ENCODE measurements at places on chromosomes 11 and 22.

GRCh38 chr11:14502039-14502438 is 2.4 kb upstream of the COPB1 start:
- DNase-seq, result no peak

DNA sequence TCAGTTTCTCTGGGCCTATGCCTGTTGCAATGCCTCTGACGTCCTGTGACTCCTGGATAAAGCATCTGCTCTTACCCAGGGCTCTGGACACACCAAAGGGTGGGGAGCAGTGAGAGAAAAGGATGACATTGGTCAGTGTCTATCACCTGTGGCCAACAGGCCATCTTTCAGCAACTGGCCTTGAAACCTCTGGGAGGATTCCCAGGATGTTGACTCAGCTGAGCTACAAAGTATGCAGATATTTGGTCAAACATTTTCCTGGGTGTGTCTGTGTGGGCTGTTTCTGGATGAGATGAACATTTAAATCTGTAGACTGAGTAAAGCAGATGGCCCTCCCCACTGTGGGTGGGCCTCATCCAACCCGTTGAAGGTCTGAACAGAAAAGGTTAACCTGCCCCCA is 149.9 kb downstream of the SPATA19 start:
- DNase-seq, result no peak

DNA sequence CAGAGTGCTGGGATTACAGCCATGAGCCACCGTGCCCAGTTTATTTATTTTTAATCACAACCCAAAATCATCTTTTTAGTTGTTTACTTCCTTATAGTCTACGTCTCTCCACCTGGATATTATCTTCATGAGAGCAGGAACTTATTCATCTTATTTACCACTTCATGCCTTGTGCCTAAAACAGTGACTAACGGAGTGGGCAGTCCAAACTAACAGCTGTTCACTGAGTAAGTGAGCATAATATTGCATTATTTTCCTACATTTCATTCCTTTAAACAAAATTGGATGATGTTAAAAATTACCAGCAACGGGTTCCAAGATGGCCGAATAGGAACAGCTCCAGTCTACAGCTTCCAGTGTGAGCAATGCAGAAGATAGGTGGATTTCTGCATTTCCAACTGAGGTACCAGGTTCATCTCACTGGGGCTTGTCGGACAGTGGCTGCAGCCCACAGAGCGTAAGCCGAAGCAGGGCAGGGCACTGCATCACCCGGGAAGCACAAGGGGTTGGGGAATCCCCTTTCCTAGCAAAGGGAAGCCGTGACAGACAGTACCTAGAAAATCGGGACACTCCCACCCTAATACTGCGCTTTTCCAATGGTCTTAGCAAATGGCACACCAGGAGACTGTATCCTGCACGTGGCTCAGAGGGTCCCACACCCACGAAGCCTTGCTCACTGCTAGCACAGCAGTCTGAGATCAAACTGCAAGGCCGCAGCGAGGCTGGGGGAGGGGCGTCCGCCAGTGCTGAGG is 14.1 kb downstream of the TMEM123 start:
- no peak for DNase-seq

DNA sequence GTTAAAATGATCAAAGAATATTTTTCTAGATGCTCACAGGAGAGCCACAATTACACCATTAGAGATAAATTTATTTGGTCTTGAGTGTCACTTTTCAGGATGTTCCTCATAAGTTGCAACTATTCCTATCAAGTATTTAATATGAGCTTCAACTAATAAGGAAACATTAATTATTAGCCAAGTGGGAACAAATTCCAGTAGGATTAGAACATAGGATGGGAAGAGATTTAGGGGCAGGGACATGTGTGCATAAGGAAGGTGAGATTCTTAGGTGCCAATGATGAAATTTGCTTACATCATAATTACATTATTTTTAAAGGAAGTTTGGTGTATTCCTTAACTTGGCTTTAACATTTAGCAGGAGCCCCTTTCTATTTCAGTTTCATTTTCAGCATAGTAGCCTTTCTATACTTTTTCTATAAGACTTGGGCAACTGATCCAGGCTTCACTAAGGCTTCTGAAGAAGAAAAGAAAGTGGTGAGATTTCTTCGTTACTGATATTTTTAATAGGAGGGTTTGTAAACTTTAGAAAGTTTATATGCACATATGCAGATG is 38.8 kb downstream of the CSRP3 start:
- DNase-seq, result no peak

GRCh38 chr11:65357856-65358356 is 3.4 kb downstream of the TIGD3 start:
- DNase-seq, result no peak

DNA sequence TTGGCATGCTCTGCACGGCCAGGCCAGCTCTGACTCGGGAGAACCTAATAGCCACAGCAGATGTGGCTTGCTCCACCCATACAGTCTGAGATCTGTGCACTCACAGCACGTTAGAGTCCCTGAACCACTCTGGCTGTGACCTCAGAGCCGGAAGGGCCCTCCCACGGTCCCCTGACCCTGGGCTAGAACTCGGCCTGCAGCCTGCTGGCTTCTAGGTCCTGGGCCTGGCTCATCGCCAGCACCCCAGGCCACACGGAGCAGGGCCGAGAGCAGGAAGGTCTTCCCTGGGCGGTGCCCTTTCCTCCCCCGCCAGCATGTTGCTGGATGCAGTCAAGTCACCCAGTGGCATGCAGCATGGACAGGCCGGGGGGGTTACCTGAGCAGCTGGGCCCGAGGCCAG is 35.3 kb upstream of the TTLL12 start:
- DNase-seq, result peak; percentile 67

DNA sequence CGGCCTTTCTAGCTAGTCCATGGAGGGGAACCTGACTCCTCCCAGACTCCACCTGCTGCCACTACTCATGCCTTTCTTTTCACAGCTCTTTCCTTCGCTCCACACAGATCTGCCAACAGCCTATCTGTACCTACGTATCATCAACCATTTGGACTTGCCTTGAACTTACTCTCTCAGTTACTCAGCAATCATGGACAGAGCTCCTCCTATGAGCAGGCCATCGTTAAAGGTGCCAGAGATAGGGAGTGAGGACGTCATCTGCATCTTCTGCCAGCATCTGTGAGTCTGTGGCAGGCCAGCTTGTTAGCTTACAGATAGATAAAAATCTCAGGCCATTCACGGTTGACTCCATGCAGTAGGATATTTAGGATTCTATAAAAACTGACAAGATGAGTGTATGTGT is 162.9 kb upstream of the ZBED5 start:
- DNase-seq, result no peak

- no peak for DNase-seq
Measured at GRCh38 chr11:72295471-72295870, 51.5 kb upstream of the PHOX2A start.

DNA sequence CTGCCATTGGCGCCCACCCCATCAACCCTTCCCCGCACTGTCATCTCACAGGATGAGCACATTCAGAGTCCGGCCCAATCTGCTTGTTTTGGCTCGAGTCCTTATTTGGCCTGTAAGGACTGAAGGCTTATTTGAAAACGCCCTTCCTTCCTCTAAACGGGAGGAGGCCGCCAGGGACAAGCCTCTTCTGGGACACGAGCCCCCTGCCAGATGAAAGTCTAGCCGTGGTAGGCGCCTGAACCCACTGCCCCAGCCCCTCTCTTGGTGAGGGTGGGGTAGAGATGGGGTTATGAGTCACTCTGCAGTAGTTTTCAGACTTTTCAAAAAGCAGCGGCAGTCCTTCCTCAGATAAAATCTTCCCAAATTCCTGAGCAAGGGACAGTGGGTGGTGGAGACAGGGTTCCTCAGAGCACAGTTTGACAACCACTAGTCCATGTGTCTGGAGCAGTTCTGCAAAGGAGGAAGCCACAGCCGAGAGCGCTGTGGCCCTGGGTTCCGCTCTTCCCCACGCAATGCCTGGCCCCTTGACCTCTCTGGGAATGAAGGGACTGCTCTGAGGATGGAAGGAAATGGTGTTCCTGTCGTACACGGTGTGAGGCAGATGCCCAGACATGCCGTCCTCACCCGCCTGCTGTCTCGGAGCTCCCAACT is 57.0 kb downstream of the MYH9 start:
- DNase-seq, result peak; percentile 96

GRCh38 chr11:92702037-92702804 is 267.2 kb upstream of the MTNR1B start:
- DNase-seq, result no peak

- no peak for DNase-seq
Measured at GRCh38 chr22:22070371-22070824, 87.8 kb upstream of the TOP3B start.

DNA sequence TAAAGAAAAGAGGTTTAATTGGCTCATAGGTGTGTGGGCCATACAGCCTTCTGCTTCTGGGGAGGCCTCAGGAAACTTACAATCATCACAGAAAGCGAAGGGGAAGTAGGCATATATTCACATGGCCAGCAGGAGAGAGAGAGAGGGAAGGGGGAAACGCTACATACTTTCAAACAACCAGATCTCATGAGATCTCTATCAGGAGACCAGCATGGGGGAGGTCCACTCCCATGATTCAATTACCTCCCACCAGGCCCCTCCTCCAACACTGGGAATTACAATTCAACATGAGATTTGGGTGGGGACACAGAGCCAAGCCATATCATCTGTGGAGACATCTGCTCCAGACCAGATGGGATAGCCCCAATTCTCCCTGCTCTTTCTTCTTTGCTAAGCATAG is 866.0 kb downstream of the BRD1 start:
- no peak for DNase-seq

DNA sequence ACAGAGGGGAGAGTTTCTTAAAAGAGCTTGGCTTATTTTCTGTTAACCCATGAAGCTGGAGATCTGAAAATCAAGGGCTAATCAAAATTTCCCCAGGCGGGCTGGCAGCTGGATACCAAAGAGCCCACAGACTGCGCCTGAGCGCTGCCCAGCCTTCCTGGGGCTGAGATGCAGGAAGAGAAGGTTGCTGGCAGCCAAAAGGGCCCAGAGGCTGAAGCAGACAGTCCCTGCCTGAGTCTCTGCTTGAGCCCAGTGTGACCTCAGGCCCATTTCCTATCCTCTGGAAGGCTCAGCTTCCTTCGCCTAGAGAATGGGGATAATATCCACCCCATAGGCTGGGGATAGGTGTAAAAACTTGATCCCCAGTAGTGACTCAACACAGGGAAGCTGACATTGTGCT is 49.1 kb downstream of the ARRB1 start:
- no peak for DNase-seq

DNA sequence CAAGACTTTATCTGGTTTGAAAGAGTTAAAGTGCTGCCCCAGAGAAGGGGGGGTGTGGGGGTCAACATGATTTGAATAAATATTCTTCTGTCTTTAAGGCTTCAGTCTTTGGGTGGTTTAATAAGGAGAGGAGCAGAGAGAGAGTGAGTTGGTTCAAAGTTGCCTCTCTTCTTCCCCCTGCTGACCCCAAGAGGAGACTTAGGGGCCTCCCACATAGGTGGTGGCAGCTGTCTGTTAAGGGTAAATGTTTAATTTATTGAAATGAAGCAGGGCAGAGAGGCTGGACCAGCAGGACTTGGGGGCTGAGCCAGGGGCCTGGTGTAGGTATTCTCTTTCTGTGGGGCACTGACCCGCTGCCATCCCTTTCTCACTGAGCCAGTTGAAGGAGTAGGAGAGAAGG is 5.5 kb downstream of the POU2F3 start:
- no peak for DNase-seq
